ENCODE measurements at places on chromosomes 6 and 20.

- no peak for DNase-seq
Measured at GRCh38 chr6:4449409-4449808, 314.0 kb upstream of the ECI2 start.

- no peak for DNase-seq
Measured at GRCh38 chr6:21595285-21596144, 2.0 kb downstream of the SOX4 start.

GRCh38 chr6:134502614-134503549 lies 185.0 kb upstream of the SGK1 start:
- DNase-seq = no peak

DNA sequence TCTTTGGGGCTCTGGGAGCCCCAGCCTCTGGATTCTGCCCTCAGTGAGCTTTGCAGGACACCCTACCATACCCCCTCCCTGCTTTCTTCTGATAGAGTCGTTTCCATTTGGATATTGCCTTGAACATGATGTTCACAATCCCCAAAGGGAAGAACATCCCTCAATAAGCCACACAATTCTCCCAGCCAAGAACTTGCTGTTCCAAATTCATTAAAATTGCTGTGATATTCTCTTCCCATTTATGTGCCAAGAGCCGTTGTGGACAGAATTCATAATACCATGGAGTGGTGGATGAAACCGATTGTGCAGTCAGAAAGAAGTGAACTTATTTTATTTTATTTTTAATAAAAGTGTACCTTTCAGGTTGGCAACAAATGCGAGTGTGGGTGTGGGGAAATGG lies 95.8 kb downstream of the DHX35 start:
- DNase-seq = no peak

DNA sequence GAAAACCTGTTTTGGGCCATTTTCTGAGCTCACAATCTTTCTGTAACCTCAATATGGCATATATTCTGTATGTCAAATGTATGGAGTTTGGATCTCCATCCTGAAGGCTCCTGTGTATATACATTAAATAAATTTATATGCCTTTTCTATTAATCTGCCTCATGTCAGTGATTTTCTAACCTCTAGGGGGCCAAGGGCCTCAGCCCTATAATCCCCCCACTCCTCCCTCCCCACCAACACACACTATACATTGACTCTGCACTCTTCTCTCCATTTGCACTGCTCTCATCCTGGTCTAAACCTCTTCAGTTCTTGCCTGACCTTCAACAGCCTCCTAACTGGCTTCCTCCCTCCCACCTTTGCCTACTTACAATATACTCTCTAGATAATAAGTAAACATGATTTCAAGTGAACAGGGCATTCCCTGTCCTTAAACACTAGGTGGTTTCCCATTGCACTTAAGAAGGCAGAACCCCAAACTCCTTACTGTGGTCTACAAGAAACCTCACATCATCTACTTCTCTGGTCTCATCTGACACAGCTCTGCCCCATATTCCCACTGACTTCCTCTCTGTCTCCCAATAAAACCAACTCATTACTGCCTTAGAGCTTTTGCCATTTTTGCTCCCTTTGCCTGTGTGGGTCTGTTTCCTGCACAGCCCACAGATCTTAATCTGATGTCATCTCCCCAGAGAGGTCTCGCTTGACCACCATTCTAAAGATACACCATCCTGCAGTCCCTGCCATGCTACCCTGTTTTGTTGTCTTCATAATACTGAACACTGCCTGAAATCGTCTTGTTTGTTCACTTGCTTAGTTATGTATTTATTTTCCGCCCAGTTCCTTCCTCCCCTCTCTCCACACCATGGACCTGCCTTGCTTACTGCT lies 213.7 kb downstream of the SYNE1 start:
- DNase-seq = no peak

DNA sequence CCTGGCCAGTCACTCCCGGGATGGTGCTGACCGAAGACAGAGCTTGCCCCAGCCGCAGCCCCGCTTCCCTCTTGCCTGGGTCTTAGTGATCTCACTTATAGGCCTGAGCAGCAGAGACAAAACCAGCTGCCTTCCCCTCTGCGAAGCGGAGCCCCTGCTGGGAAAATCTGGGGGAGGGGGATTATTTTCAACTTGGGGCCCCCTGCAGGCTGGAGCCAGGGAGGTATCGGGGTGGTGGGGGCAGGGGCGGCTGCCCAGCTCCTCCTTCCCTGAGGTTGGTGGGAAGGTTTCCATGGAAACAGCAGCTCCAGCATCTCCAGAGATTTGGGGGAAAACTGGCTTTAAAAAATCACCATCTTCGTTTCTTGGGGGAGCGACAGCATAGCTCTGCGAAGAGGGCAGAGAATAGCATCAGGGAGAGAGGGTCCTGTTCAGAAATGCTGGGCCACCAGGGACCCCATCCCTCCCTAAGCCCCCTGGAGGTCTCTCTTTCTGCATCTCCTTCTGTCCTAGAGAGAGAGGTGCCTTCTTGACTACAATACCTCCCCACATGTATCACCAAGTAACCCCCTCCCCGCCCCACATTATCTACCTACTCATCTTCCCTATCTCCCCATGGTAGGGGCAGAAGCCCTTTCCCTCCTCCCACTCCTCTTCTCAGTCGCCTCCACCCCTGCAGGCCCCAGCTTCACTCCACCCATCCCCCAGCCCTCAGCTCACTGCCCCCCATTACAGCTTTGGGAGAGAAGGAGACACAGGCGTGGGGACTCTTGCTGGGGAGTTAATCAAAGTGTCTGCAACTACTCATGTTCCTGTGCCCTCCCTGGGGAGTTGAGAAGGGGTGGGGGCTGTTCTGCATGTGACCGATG lies 88.4 kb upstream of the CCDC167 start:
- no peak for DNase-seq

GRCh38 chr6:116373300-116373699 lies 2.6 kb downstream of the DSE start:
- DNase-seq = no peak

DNA sequence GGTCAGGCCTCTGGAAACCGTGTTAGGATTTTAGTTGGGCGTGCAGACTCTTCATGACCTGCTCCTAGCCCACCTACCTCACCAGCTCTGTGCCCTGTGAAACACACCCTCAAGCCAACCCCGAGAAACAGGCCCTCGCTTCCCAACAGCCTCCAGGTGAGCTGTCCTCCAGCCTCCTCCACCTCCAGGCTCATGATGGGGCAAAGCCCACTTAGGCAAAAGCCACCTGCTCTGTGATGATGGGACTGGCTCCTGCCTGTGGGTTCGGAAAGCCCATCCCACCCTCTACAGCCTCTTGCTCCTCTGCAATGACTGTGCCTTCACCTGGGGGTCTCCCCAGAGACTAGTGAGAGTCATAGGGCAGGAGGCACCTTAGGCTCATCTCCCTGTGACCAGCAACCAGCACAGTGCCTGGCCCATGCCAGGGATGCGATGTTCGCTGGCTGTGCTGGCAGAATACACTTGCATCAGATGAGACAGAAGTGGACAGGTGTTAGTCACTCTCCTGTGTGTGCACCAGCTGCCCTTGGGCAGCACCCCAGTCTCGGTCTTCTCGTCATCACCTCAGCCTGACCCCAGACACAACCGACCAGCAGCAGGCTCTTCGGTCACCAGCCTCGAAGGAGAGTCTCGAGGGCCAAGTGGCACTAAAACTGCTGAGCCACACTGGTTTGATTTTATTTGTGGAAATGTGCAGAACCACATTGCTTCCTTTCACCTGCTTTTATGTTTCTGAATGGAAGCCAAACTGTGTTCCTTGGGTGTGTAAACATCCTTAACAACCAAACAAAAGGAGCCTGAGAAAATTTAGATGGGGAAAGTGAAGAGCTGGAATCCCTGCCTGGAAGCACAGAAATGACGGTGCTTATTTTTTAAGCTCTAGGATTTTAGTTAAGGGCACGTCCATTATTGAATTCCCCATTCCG lies 10.7 kb downstream of the PXDC1 start:
- DNase-seq = no peak

- no peak for DNase-seq
Measured at GRCh38 chr20:32982617-32983458, 21.4 kb downstream of the SUN5 start.

GRCh38 chr20:38303908-38304379 lies at the start of gene BPI:
Gene BPI (plus strand): TSS chr20:38304156. CDS start chr20:38304224, 68 bp downstream.
- DNase-seq = no peak

DNA sequence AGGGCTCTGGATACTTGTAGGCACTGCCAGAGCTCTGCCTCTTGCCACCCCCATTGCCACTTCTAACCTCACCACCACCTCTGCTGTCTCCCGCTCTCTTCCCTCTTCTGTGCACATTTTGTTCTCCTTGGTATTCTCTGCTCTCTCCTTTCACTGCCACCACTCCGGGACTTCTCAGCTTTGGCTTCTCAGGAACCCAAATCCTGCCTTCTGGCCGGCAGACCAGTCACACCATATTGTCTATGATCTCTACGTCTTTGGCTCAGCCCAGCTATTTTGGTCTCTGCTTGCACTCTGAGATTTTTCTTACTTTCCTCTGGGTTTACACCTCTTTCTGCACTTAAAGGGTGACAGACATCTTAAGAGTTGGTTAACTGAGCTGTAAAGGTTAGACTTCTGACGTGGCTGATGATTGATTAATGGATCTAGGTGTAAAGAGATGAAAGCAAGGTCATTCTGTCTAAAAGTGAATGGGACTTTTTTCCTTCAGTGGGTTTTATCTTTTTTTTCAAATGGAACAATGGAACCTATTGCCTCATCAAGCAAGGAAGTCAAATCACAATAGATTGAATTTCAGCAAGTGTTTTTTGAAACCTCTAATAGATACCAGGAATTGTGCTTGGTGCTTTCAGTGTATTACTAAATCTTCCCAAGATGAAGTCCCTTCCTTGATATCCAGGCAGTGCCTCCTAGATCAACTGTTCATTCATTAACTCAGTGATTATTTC lies 13.8 kb downstream of the MMP24 start:
- DNase-seq = no peak

DNA sequence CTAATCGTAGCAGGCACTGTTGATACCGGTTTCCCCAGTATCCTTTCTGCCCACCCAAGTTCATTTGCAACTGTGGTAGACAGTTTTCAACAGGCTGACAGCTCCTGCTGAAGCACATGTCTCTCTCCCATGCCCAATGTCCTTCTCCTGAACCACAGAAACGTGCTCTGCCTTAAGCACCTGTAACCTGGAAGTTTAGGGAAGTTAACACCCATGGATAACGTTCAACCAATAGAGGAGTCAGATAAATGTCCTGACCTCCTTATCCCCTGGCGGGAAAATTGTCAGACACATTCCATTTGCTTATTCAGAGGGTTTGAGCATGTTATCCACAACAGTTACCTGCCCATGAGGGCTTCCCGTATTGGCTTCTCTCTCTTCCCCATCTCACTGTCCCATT lies 29.8 kb upstream of the MOCS1 start:
- no peak for DNase-seq

DNA sequence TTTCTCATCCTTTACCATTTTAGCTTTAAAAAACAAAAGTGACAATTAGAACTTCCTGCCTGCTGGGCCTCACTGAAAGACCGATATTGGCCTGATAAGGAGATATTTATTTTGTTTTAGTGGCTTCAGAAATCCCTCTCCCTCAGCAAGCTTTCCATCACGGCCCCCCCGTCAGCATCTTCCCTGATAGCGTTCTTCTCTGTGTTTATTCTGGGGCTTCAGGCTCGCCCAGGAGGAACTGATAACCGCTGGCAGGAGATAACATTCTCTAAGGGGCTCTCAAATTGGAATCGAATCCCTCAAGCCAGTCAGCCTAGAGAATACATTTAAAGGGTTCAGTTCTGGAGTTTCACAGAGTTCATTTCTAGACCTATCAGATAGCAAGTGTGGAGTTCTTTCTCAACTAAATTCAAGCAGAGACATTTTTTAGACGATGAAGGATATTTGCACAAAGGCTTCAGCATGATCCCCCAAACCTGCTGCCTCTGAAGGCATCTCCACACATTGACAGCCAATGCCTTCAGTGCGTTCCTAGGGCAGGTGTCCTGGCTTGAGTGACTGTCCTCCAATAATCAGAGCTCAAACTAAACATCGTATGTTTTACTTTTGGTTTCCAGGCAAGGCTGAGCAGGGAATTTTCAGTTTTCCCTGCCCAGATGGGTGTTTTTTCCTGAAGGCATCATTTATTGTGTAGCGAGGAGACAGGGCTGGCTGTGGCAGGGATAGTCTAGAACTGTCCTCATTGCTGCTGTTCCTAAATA lies 17.0 kb downstream of the PRDM1 start:
- no peak for DNase-seq

- no peak for DNase-seq
Measured at GRCh38 chr6:5540370-5540769, 279.1 kb downstream of the FARS2 start.

DNA sequence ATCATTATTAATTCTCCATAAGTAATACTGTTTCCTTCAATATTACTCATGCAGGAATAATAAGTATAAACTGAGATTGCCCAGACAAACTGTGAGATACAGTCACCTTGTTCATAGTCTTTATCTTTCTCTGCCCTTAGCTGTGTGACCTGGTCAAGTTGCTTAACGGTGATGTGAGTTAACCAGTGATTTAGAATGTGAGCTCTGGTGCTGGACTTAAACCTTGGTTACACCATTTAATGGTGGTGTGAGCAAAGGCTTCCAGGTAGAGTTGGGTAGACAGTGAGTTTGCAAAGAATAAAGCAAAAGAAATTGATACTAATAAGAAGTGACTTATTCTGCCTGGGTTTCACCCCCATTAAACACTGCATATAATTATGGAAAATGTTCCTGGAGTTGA lies 86.2 kb upstream of the DEFB112 start:
- no peak for DNase-seq

GRCh38 chr6:64034291-64034690 lies 398.7 kb downstream of the PHF3 start:
- DNase-seq = no peak

GRCh38 chr6:76768556-76768955 lies 694.7 kb downstream of the HTR1B start:
- no peak for DNase-seq

DNA sequence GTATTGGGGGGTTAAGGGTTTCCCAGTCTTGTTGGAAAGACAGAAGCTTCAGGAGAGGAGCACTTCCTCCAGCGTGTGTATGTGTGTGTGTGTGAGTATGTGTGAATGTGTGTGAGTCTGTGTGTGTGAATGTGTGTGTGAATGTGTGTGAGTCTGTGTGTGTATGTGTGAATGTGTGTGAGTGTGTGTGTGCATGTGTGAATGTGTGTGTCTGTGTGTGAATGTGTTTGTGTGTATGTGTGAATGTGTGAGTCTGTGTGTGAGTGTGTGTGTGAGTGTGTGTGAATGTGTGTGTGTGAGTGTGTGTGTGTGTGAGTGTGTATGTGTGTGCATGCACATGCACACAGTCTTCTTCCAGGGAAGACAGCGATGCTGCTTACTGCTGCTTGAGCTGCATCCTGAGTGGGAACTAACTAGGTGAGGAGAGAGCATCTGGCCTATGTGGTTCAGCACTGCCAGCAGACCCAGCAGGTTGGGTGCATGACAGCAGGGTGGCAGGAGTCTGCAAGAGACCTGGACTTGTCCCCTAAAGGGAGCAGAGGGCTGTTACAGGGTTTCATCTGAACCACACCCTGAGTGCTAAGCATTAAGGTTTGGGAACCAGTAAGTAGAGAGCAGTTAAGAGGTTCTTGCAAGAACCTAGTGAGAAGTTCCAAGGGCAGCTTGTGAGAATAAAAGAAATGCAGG lies 22.7 kb upstream of the CCND3 start:
- no peak for DNase-seq
